ENCODE measurements at places on chromosomes 6 and 20.

DNA sequence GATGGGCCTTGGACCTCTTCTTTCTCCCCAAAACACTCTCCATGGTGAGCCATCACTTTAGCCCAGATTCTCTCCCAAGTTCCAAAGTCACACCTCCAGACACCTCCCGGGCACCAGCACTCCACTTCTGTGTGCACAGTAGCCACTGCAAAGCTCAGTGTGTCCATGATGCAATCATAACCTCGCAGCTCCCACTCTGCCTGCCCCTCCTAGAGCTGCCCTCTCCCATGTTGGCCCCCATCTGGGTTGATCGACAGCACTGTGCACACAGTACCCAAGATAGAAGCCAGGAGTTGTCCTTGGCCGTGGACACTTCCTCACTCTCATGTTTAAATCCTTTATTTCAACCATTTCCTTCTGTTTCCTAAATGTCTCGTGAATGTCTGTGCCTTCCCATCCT lies 293.3 kb downstream of the PACRG start:
- no peak for DNase-seq

- DNase-seq, result no peak
Measured at GRCh38 chr6:7410851-7411250, 21.2 kb downstream of the RIOK1 start.

DNA sequence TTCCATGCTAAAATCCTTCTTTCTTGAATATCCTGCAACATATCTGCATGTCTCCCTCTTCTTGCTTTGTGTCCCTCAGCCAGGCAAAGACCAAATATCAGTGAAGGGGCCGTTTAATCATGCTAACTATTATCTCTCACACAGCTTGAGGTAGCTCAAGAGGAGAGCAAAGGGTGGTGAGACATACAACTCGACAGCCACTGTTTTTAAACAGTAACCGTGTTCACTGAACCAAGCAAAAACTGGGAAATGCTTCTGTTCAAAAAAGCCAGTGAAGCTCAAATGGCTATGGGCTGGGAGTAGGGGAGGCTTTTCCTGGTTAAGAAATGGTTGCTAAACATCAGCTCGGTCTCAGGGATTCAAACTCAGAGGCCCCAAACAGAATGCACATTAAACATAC lies 83.4 kb downstream of the MAP7 start:
- DNase-seq, result no peak

DNA sequence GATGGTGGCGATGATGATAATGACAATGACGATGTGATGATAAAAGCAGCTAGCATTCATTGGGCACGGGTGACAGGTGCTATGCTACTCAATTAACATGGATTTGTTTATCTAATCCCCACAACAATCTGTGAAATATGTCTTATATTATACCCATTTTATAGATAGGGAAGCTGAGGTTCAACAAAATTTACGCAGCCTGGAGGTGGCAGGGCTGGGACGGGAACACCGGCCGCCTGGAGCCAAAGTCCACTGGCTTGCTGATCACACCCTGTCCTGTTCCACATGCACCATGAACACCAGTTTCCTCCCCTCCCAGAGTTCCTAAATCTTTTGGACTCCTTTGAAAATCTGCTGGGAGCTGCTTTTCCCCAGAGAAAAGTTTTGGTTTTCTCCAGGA lies 23.0 kb downstream of the RIMS4 start:
- no peak for DNase-seq

- DNase-seq, result no peak
Measured at GRCh38 chr6:44926556-44926955, 401.6 kb upstream of the RUNX2 start.

DNA sequence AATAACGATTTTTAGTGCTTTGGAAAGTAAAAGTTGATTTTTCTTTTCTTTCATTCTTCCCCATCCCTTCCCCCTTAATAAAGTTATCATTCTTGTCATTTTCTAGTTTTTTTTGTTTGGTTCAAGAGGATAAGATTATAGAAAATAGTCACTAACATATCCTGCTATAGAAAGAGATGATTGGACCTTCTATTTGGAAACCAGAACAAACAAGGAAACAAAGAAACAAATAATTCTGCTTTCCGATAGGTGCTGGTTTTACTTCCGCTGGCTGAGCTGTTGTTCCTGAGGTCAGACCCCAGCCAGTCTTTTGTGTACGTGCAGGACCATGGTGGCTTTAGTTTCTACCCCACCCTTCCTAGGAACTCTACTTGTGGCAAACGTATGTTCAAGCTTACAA lies at the start of gene CDH26:
TSS of gene CDH26 (plus strand) at position 301 of the 400 bp plus-strand sequence. CDS start 304 bp downstream, outside the sequence.
- no peak for DNase-seq

DNA sequence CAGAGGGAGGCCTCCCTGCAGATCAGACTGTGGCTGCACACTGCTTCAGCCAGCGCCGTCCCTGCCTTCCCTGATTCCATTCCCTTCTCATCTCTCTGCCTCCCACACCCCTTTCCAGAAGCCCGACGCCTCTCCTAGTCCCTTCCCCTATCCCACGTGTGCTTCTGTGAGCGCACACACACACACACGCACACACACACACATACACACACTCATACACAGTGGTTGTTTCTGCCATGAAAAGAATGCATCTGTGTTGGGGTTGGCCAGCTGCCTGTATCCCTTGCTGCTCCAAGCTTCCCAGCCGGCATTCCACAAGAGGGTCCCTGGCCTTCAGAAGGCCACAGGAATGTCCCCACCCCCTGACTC lies 51.7 kb downstream of the MOCS1 start:
- peak; percentile 84 for DNase-seq

GRCh38 chr6:142048593-142048980 lies 84.1 kb upstream of the GJE1 start:
- no peak for DNase-seq

- no peak for DNase-seq
Measured at GRCh38 chr6:44198684-44199083, 18.0 kb upstream of the MYMX start.

GRCh38 chr20:62823688-62824475 lies 7.0 kb downstream of the COL9A3 start:
- DNase-seq, result no peak

DNA sequence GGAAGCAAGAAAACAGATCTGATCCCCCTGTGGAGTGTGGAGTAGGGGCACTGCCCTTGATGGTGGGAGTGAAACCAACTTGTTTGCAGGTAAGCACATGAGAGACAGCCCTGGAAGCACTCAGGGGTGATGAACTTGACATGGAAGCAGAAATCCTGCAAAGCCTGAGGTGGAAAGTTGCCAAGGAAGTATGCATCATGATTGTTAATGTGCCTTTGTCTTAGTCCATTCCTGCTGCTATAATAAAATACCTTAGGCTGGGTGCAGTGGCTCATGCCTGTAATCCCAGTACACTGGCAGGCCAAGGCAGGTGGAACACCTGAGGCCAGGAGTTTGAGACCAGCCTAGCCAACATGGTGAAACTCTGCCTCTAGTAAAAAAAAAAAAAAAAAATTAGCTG lies 40.2 kb upstream of the IFNGR1 start:
- no peak for DNase-seq

GRCh38 chr20:23266530-23267398 lies 83.8 kb upstream of the NXT1 start:
- DNase-seq, result no peak

DNA sequence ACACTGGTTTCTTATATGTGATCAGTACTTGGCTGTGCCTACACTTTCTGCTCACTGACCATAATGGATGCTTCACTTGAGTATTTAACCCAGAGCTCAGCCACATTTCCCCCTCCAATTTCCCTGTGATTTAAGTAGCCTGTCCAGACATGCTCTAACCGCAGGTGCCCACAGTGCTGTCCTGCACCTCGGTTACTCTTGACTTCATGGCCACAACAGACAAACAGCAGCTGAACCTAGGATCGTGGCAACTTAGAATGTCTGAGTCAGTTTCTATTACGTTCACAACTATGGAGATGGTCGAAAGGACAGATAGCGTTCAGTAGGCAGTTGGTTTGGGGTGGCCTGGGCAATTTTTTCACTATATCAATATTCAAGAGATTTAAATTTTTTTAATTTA lies 306.9 kb upstream of the SGK1 start:
- no peak for DNase-seq

DNA sequence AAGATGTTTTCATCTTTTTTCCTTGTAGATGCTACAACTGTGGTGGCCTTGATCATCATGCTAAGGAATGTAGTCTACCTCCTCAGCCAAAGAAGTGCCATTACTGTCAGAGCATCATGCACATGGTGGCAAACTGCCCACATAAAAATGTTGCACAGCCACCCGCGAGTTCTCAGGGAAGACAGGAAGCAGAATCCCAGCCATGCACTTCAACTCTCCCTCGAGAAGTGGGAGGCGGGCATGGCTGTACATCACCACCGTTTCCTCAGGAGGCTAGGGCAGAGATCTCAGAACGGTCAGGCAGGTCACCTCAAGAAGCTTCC lies 101.5 kb downstream of the POPDC3 start:
- no peak for DNase-seq

DNA sequence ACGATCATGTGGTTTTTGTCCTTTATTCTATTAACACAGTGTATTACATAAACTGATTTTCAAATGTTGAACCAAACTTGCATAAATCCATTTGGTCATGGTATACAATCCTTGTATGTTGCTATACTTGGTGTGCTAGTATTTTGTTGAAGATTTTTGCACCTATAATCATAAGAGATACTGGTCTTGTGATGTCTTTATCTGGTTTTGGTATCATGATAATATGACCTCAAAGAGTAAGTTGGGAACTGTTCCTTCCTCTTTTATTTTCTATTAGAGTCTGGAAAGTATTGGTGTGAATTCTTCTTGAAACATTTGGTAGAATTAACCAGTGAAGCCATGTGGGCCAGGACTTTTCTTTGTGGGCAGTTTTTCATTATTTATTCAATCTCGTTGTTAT lies 65.3 kb downstream of the TRPC4AP start:
- no peak for DNase-seq

DNA sequence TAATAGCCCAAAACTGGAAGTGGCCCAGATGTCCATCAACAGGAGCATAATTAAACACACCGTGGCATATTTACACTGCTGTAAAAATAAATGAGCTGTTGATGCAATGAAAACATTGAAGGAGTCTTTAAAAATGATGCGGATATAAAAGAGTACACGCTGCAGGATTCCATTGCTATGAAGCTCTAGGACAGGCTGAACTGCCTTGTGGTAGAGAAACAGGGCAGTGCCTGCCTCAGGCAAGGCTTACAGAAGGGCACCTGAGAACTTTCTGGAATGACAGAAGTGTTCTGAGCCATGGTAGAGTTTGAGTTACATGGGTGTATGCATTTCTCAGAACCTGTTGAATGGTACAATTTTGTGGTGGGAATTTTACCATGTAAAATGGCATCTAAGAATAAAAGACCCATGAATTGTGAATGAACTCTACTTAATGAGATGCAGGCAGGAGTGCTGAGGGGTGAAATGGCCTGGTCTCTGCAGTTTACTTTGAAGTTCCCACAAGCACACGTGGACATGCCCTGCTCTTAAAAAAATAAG lies 45.3 kb upstream of the RIN2 start:
- no peak for DNase-seq

DNA sequence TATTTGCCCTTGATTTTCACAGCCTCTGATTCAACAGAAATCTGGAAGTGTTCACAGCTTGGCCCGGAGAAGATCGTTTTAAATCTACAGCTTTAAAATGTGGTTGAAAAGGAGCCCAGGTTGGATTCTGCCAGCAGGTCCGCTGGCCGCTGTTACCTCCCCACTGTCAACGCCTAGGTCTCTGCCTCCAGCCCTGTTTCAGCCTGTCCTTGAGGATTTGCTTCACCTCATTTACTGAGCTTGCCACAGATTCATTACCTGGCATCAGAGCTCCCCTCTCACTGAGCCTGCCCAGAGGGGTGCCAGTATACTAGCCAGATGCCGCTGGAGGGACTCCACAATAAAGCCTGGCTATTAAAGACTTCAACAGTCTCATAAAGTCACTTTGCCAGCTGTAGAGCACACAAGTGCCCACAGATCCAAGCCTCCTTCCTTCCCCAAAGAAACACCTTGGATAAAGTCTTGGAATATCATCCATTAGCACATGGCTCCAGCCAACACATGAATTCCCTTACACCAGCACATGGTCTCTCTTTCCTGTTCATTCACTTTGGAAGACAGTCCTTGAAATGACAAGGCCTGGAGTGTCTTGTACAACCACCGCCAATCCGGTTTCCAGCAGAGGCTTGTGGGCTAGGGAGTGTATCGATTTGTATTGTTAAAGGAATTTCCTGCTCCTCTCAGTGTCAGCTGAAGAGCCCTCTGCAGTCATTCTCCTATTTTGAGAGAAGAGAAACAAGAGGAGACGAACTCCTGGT lies 9.5 kb upstream of the NR2E1 start:
- no peak for DNase-seq

DNA sequence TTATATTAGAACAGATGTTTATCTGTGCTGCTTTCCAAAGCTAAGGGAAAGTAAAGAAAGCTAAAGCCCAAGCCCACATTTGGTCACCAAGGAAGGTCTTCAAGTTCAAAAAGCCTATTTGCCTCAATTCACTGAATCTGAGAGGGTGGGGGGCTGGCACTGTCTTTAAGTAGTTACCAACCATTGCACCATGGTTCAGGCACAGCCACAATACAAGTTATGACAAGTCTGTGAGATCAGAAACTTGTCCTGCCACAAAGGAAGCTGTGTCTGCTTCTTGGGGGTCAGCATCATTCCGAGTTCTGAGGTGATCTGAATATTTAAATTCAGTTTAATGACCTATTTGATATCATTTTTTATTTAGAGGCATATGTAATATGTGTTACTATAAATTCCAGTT lies 78.3 kb upstream of the OPRM1 start:
- no peak for DNase-seq

Measured in AG09319 (cell line).